ENCODE measurements at places on chromosomes 4 and X.

DNA sequence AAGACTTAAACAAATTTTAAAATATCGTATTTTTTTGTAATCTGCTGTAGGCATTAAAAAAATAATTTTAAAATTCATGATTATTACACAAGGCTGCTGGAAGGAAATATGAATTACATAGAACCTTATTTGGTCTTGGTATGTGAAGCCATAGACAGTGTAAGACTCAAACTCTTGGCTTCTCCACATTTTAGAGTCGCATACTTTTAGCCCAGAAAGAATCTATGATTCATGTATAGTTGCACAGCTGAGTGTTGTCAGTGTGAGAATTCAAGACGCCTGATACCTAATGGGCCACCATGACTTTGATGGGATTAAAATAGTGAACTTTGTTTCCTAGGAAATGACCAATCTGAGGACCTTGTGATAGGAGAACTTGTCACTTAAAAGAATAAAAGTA is 1.4 kb downstream of the INTU start:
- DNase-seq: no peak
- no peak overlapping the region for H3K27ac ChIP-seq
- no peaks in the 10 kb centered on the region for H3K27me3 ChIP-seq
- no peaks in the 10 kb centered on the region for H3K36me3 ChIP-seq
- H3K4me1 ChIP-seq: no peaks in the 10 kb centered on the region

GRCh38 chr4:53987761-53988171 is 76.6 kb downstream of the CHIC2 start:
- H3K4me3 ChIP-seq: no peak overlapping the region
- H3K27me3 ChIP-seq: no peaks in the 10 kb centered on the region
- no peaks in the 10 kb centered on the region for H3K4me1 ChIP-seq
- no peak for DNase-seq

GRCh38 chr4:112770114-112770513 is 133.2 kb downstream of the LARP7 start:
- no peak for DNase-seq
- no peaks in the 10 kb centered on the region for H3K4me1 ChIP-seq
- H3K4me3 ChIP-seq: no peak overlapping the region
- no peak overlapping the region for H3K27ac ChIP-seq

DNA sequence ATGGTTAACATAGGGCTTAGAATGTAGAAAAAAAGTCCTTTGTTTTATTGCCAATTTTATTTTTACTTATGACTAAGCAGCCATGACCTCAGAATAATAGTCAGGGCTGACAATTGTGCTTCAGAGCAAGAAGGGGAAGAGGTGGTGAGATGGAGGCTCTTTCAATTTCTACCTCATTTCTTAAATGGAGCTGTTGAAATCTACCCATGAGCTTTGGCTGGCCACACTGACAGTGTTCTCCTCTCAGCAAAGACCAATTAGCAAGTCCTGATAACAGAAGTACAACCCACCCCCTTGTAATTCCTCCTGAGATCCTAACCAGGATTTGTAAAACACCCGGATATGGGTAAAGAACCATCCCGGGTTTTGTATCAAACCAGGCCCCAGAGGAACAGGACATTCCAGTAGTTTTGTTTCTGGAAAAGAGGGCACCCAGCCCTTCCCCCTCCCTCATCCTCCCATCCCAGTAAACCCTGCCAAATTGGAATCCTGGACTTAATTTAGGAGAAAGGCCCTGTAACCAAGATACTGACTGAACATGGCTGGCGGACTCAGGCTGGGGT is at the start of gene HEPH:
Gene HEPH, plus strand, starts transcription at position 399 of the 563 bp plus-strand sequence. CDS start 6,324 bp downstream, outside the sequence.
- H3K4me1 ChIP-seq: no peaks in the 10 kb centered on the region
- H3K27me3 ChIP-seq: no peaks in the 10 kb centered on the region
- DNase-seq: no peak
- H3K27ac ChIP-seq: no peak within 1 kb of the TSS
- peak within 1 kb of the TSS; percentile 36 for H3K4me3 ChIP-seq
- no peaks in the 10 kb centered on the region for H3K36me3 ChIP-seq

DNA sequence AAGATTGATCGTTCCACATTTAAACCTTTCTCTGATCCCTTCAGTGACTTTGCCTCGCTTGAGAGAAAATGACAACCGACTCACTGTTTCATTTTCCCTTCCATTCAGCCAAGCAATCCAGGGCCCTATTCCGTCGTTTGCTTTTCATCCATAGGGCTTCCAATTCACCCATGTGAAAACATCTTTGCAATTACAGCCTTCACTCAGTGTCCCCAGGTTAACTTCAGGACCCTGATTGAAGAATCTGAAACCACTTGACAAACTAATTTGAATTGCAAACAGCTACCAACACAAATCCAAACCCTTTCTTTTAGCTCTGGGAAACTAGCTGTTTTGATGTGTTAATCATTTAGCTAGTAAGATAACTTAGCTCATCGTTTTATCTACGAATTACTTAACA is 120.2 kb upstream of the FAM9C start:
- H3K27me3 ChIP-seq: no peaks in the 10 kb centered on the region
- H3K36me3 ChIP-seq: no peaks in the 10 kb centered on the region
- peak overlapping the region; percentile 30 for H3K27ac ChIP-seq

DNA sequence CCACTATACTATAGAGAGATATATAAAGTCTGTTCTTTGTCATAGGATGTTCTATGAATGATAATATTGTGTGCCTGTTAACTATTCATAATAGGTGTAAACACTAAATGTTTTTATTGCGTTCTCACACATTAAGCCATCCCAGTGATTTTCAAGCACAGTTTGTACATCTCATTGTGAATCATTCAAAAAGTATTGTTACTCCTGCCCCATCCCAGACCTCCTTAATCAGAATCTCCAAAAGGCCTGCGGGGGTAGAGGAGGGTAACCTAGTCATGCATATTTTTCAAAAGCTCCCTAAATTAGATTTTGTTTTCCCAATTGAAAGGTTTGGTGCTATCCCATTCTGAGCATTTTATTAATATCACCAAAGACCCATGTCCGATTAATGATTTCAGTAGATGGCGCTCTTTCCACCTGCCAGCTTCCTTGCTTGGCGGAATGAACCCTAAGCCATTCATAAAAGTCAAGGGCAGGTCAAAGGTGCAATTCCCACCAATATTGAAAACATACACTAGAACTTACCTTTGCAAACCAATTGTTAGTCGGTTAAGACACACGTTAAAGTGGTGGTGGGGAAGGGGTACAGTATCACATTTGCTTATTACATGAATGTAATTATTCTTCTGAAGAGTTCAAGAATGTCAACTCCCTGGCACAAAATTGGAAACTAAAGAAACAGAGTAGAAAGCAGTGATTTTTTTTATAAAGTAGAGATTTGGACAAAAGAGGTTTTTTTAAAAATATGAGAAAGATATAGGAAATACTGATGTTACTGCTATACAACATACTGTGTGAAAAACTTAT is 5.8 kb upstream of the TET2 start:
- H3K36me3 ChIP-seq: no peaks in the 10 kb centered on the region
- no peaks in the 10 kb centered on the region for H3K27me3 ChIP-seq
- H3K4me1 ChIP-seq: no peaks in the 10 kb centered on the region
- H3K4me3 ChIP-seq: no peak overlapping the region
- no peak for DNase-seq

DNA sequence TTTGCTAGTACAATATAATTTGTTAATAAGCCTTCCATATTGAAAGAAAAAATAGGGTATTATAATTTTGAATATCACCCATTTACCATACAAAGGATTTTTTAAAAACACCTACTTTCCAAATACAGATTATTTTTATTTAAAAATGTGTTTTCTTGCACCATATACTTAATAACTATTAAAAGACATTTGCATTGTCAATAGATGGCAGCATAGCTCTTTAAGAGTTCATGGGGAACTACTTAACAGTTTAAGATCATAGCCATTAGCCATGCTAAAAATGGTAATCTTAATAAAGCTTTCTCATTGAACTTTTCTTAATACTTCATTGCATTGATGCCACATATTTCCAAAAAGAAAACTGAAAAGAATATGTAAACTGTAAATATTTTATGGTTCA is 1995.9 kb downstream of the C4orf33 start:
- DNase-seq: no peak
- H3K27ac ChIP-seq: no peak overlapping the region
- no peaks in the 10 kb centered on the region for H3K27me3 ChIP-seq
- H3K4me3 ChIP-seq: no peak overlapping the region
- no peaks in the 10 kb centered on the region for H3K4me1 ChIP-seq

DNA sequence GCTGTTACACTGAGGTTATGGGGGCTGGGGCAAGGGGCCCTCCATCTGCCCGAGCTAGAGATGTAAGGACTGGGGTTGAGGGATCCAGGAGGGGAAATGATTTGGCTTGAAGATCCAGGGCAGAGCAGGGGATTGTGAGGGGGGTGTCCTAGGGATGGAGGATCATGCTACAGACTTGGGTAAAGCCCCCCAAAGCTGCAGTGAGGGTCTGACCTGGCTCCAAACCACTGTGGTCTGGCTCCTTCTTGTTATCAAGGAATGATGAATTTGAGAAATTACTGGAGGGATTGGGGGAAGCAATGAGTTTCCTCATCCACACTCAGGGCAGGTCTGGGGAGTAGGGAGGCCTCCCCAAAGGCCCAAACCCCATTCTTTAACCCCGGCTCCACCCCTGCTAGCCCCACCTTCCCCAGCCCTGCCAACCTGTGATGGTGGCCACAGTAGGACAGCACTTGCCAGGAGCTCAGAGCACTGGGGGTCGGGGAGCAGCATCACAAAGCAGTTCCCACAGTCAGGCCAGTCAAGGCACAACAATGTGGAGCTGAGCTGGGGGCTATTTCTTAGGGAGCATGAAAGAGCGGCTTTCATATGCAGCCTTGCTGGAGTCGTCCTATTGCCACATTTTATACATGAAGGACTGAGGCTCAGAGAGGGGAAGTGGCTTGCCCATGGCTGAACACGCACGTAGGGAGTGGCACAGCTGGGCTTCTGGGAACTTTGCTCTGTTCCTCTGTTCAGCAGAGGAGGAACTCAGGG is 165.5 kb downstream of the EFNB1 start:
- no peaks in the 10 kb centered on the region for H3K4me1 ChIP-seq
- H3K36me3 ChIP-seq: no peaks in the 10 kb centered on the region
- no peak overlapping the region for H3K4me3 ChIP-seq
- H3K27me3 ChIP-seq: no peaks in the 10 kb centered on the region
- DNase-seq: no peak
- H3K27ac ChIP-seq: no peak overlapping the region

- no peaks in the 10 kb centered on the region for H3K36me3 ChIP-seq
- H3K4me1 ChIP-seq: no peaks in the 10 kb centered on the region
- DNase-seq: no peak
- no peaks in the 10 kb centered on the region for H3K27me3 ChIP-seq
Observed at GRCh38 chrX:15594371-15594770, 6.4 kb downstream of the ACE2 start.

- no peaks in the 10 kb centered on the region for H3K36me3 ChIP-seq
- no peaks in the 10 kb centered on the region for H3K27me3 ChIP-seq
- H3K4me1 ChIP-seq: no peaks in the 10 kb centered on the region
- H3K4me3 ChIP-seq: no peak overlapping the region
- no peak for DNase-seq
Observed at GRCh38 chr4:164799410-164799809, 45.5 kb downstream of the SMIM31 start.

DNA sequence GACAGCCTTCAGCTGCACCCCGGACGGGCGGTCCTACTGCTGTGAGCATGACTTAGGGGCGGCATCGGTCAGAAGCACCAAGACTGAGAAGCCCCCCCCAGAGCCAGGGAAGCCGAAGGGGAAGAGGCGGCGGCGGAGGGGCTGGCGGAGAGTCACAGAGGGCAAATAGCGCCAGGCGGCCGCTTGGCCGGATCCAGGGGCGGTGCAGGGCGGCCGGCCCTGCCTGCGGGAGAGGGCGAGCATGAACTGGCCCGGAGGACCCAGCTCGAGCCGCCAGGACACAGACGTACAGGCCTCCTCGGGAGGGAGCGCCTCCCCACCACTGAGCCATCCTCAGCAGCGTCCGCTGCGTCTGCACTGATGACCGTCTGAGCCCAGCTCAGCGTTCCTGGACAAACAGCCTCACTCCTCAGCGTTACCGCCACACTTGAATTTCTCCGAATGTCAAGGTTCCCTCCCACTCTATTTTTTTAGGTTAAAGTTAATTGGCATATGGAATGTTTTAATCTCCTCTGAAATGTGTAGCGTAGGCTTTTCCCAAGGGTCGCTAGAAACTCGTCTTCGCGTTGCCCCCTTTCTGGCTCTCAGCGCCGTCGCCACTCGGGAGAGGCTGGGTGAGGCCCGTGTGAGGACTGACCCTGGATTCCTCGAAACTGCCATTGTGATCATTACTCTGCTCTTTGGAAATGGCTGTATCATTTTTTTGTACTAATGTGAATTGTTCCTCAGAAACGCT is 29.9 kb downstream of the NELFA start:
- peak; percentile 56 for DNase-seq
- H3K4me3 ChIP-seq: no peak overlapping the region
- no peaks in the 10 kb centered on the region for H3K27me3 ChIP-seq
- H3K4me1 ChIP-seq: no peaks in the 10 kb centered on the region
- H3K27ac ChIP-seq: no peak overlapping the region

DNA sequence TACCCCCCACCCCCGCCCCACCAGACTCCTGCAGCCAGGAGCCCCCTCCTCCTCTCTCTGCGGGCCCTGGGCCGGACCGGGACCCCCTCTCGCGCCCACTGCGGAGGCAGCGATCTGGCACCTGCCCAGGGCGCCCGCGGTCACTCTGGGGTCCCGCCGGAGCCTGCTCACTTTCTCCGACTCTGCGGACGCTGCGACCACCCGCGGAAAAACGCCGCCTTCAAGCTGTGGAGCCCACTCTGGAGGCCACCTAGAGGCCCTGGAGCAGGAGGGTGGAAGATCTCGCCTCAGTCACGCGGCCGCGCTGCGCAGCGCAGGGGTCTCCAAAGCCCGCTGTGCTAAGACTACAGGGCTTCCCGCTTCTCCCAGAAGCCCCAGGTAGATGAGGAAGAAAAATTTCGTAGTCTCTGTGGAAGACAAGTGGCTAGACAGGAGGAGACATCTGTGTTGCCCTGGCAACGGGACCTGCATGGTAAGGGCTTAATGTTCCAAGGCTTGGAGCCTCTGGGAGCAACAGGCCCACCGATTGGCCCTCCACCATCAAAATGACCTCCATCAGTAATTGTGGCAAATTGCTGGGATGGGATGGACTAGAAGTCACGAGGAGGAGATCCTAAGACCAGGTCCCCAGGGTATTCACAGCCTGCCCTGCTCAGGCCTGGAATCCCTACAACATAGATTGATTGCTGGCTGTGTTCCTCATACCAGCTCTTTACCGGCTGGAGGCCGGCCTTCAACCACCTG is at the start of gene PNMA6F:
Gene PNMA6F, minus strand, starts transcription at position 387 of the 744 bp plus-strand sequence. CDS start 1,093 bp downstream, outside the sequence.
- no peaks in the 10 kb centered on the region for H3K36me3 ChIP-seq
- H3K27me3 ChIP-seq: no peaks in the 10 kb centered on the region
- DNase-seq: no peak
- no peak within 1 kb of the TSS for H3K4me3 ChIP-seq

DNA sequence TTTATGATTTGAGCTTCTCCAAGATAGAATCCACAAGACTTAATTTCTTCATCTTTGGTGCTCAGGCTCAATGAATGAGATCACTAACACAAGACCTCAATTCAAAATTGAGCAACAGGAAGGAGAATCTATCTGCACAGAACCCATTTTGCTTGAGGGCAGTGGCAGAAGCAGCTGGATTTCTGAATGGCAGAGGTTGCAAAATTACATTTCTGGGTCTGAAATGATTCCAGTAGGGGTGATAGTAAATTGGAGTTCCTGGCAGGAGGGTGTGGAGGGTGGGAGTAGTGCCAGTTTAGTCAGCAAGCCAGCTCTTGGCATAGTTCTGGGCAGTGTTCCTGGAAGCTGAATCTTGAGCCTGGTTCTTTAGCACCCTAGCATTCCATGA is 281.1 kb downstream of the SLC7A11 start:
- peaks cover 12% of the 10 kb centered on the region for H3K4me1 ChIP-seq
- H3K4me3 ChIP-seq: no peak overlapping the region
- no peaks in the 10 kb centered on the region for H3K27me3 ChIP-seq
- no peak for DNase-seq
- no peak overlapping the region for H3K27ac ChIP-seq
- H3K36me3 ChIP-seq: no peaks in the 10 kb centered on the region

Measured in upper lobe of right lung (tissue), 1 donor.